ENCODE measurements at places on chromosomes 2 and 18.

DNA sequence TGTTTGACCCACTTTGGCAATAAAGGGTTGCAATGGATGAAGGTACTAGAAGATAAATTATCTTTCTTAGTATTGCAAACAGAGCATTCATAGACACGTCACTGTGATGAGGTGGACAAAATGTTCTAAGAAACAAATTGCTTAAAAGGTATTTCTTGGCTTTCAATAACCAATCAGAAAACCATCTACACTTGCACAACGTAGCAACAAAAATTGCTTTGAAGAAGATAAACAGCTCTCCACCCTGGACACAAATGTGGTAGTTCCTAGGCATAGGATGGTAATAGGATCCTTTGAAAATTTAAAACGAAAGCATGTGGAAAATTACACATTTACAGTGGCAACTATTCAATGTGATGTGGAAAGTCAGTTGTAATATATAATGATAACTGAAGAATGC, 439.9 kb upstream of the ETAA1 start:
- no peak for DNase-seq

GRCh38 chr18:76962851-76963250, 140.5 kb downstream of the ZNF236 start:
- no peak for DNase-seq

GRCh38 chr2:230097841-230098240, 29.1 kb upstream of the SLC16A14 start:
- DNase-seq = no peak

- no peak for DNase-seq
These were observed 15.6 kb downstream of the IL18RAP start for GRCh38 chr2:102438578-102438977.

DNA sequence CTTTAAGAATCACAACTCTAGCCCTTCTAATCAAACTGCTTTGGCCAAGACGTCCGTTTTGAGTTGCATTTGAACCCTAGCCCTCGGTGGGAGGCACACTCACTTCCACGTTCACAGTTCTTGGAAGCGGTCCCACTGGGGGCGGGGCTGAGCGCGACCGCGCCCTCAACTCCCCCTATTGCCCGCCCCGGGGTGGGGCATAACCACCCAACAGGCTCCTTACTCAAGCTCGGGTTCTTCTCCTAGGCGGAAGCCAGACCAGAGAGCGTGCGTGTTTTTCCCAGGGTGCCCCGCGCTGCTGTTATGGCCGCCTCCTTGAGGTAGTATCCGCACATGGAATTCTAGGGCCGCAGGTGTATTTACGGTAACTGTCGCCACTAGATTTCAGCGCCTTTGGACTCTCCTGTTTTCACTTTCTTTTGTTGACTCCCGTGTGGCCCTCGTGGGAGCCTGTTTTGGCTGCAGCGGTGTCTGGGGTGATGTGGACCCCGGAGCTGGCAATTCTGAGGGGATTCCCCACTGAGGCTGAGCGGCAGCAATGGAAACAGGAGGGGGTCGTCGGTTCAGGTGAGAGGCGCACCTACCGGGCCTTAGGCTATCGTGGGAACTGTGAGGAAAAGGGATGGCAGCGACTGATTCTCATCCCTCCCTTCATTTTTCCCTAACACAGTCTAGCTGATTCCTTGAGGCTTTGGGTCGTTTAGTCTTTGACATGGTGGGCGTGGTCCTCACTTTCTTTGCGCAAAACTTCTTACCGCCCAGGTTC, at the start of gene TTC27:
Gene TTC27, plus strand, starts transcription at position 237 of the 766 bp plus-strand sequence. Its CDS starts 243 bp downstream, at position 480.
- DNase-seq = peak; percentile 79

GRCh38 chr2:134773335-134773734, 54.5 kb upstream of the TMEM163 start:
- no peak for DNase-seq

DNA sequence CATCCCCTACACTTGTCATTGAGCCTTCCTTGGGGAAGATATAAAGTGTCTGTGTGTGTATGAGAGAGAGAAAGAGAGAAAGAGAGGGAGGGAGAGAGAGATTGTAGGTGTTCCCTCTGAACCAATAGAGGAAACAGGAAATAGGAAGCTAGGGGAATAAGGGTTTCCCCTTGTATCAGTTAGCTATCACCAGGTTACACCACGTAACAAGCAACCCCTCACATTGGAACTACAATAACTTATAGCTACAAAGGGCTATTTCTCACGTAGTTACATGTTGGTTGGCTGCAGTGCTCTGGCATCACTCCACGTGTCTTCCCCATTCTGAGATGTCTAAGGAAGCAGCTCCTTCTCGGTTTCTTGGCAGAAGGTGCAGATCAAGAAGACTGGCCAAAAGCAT, 41.0 kb upstream of the ARL4C start:
- no peak for DNase-seq

DNA sequence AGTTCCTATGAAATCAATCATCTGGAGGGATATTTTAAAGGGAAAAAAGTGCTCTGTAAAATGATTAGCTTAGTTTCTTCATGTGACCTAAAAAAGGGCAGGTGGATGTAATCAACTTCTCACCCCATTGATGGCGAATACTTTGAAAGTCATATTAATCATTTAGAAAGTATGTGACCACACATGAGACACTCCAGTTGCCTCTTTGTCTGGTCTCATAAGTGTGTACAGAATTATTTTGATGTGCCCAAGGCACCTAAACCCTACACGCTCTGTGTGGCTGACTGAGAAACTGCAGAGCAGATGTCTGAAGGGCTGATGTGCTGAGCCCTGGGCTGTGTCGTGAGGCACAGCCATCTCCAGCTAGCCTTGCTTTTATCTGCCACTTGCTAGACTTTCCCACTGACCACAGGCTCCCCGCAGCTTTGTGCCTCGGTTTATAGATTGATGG, 26.9 kb downstream of the SGPP2 start:
- DNase-seq = no peak

GRCh38 chr18:7824970-7825369, 257.9 kb downstream of the PTPRM start:
- no peak for DNase-seq

- no peak for DNase-seq
These were observed 105.6 kb downstream of the MAP4K4 start for GRCh38 chr2:101803128-101803527.

- DNase-seq = no peak
These were observed 1200.9 kb downstream of the DSC3 start for GRCh38 chr18:29841631-29842030.

DNA sequence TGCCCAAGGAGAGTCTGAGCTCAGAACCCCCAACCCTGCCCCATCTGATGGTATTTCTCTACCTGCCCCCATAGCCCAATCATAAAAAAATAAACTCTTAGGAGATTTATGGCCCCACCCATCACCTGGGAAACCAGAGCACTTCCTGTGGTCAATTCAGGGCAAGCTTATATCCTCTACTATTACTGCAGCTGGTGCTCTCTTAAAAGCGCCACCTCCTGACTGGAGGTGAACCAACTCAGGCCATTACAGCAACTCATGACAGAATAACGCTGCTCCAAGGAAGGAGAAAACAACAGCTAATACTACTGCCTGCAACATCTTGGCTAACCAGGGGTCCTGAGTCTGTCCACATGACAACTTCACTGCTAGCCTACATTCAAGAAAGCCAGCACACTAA, 195.7 kb downstream of the MTCL1 start:
- no peak for DNase-seq

GRCh38 chr2:150332383-150332782, 155.1 kb downstream of the RND3 start:
- no peak for DNase-seq

- DNase-seq = no peak
These were observed 935.7 kb downstream of the LRP1B start for GRCh38 chr2:141195087-141195486.

- peak; percentile 46 for DNase-seq
These were observed 72.0 kb upstream of the ZCCHC2 start for GRCh38 chr18:62450546-62451410.

- DNase-seq = peak; percentile 84
These were observed 111.3 kb upstream of the TLK1 start for GRCh38 chr2:171271971-171272436.

GRCh38 chr18:55585065-55585919, 2.7 kb downstream of the TCF4 start:
- DNase-seq = no peak

- no peak for DNase-seq
These were observed 56.0 kb downstream of the LRPPRC start for GRCh38 chr2:43939695-43940256.

DNA sequence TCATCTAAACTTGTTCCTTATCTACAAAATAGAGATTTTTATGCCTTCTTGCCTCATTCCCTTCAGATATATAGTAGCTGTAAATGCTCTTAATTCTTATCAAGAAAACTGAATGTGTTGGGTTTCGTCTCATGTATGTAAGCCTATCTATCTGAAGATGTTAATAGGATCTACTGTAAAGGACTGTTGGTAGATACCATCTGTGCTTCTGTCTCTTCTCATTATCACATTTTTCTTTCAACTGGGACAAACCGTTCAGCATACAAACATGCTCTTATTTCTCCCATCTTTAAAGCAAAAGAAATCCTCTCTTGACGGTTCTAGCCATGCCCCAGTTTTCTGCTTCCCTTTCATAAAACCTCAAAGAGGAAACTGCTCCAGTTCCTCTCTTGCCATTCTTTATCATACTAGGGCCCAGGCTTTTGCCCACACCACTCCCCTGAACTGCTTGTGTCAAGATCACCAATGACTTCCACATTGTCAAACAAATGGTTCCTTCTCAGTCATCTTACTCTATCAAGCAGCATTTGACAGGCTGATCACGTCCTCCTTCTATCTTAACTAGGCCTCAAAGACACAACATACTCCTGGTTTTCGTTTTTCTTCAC, 88.7 kb downstream of the ARHGEF33 start:
- DNase-seq = no peak

DNA sequence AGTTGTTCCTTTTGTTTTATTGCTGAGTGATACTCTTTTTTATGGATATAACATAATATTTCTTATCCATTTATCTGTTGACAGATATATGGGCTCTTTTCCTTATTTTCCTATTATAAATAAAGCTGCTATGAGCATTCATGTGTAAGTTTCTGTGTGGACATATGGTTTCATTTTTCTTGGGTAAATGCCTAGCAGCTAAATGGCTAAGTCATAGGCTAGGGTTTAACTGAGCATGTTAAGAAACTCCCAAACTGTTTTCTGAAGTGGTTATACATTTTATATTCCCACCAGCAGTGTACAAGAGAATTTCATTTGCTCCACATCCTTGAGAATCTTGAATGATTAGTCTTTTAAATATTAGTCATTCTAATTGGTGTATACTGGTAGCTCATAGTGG, 786.6 kb upstream of the CDH2 start:
- peak; percentile 45 for DNase-seq

DNA sequence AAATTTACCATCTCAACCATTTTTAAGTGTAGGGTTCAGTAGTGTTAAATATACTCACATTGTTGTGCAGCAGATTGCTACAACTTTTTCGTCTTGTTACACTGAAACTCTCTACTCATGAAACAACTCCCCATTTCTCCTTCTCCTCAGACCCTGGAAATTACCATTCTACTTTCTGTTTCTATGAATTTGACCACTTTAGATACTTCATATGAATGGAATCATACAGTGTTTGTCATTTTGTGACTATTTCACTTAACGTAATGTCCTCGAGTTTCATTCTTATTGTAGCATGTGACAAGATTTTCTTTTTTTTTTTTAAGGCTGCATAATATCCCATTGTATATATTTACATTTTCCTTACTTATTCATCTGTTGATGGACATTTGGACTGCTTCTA, 203.8 kb downstream of the PLCL1 start:
- no peak for DNase-seq

DNA sequence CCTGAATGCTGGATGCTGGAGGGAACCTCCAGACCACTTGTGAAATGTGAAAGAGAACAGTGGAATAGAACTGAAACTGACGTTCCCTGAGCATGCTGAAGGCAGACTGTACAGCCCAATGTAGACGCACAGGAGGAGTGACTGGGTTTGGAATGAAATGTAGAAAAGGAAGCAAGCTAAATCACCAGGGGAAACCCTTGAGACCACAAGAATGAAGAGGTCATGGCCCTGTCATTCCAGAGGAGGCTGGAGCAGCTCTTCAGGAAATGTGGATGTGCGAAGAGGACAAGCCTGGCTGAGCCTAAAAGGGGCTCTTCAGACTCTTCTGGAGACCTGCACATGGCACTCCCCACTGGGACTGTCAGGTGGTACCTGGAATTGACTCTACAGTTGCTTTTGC, 118.5 kb upstream of the ALPP start:
- peak; percentile 71 for DNase-seq

DNA sequence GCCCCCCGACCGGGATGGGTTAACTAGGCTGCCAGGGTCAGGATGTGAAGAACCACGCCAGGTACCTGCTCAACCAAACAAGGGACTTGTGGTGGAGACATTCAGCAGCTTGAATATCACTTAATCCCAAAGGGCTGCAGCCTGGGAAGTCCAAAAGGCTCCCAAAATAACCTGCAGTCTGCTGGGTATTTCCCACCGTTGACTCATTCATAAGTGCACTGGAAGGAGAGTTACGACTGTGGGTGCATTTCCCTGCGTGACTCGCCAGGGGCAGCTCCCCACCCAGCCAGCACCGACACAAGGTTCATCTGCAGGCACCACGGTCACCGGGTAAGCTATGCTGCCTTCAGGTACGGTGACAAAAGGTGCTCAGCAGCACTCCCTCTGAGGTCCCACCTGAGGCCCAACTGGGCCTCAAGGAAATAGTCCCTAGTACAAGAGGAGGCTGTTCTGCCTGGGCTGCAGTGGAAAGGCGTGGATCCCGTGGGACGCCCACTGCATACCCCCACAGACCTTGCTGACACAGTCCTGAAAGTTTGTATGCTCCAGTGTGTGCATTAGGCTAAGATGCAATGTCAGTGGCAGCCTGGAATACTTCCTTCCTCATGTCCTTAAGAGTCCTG, 86.5 kb downstream of the UXS1 start:
- peak; percentile 39 for DNase-seq

DNA sequence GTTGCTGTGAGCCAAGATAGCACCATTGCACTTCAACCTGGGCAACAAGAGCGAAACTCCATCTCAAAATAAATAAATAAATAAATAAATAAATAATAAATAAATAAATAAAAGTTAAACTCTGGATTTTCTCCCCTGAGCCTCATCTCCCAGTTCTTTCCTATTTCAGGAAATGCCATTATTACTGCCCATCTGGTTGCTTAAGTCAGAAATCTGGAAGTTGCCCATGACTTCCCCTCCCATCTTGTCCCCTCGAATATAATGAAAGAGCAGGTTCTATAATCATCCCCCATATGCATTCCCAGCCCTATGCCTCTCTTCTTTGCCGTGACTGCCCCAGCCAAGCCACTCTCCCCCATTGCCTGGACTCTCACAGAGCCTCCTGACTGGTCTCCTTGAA, 4.2 kb upstream of the PSD4 start:
- DNase-seq = no peak

DNA sequence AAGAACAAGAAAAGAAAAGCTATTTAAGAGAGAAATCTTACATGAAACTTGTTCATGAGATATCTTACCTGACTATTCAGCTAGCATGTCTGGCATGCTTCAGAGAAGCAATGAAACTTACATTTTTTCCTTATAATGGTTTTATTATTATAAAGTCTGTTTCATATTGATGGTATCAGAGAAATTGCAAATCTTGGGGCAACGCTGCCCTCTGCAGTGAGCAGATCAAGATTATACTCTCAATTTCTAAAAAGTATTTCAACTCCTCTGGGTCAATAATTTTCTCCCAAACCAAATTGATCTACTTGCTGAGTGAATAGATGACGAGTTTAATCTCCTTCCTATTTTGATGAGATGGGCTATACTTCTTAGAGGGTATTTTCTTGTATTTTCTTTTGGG, 235.6 kb downstream of the NUP35 start:
- no peak for DNase-seq

GRCh38 chr2:163753726-163754125, 17.9 kb upstream of the FIGN start:
- DNase-seq = no peak

All from AG09309 (cell line).